Stimulated activated CD8-positive, alpha-beta memory T cell treated with anti-CD3 and anti-CD28 coated beads, Interleukin-4, amount 100 ng/mL, for 1 hour (primary cell): ENCODE measurements at places on chromosomes 7 and 10.

DNA sequence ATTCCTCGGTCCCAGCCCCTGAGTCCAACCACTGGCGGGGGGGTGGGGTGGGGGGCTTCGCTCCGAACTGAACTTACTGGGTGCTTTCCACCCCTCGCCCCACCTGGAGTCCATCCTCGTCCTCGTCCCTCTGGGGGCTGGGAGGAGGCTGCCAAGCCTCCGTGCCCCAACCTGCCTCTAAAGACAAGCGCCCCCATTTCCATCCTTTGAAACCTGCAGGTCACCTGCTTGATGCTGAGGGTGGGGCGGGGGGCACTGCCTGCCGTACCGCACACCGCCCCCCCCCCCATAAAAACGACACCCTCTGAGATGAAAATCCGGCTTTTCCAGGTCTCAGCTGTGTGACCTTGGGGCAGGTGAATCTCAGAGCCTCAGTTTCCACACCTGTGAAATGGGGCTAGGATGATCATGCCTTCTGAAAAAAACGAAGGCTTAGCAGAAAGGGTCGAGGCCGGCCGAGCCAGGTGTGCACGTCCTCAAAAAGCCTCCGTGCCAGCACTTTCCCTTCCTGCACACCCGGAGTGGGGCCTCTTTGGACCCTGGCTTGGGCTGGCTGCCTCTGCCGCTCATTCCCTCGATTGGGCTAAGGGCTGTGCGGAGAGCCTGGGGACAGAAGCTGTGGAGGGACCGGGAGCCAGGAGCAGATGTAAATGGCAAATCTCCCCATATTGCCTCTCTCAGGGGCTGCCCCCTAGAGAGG is 967 bp downstream of the ELFN1 start:
- no peak for DNase-seq

DNA sequence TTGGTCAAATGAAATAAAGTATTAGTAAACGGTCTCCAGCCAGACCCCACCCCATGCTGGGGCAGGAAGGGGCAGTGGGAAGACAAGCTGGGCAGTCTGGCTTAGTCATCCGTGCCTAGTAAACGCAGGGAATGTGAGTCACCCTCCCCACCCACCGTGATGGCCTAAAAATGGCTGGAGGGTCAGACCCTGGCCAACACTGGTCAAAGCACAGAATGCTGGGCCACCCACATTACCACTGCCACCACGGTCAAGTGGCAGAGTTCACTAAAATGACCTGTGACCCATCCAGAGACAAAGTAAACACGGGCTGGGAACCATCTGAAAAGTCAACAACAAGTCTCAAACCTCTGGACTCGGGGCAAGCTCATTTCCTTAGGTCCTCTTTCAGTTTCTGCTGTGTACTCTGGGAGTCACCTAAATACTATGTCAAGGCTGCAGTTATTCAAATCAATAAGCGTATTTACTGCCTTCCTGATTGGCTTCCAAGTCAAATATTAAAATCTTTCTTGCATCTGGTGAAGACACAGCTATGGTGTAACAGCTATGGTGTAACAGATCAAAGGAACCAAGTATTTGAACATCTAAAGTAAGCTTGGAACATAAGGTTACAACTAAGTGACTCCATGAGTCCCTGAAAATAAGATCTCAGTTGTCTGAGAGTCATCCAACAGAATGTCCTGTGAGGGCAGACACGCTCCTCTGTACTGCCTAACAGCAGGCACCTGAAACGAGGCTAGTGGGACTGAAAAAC is 3.0 kb downstream of the ZFAND2A start:
- no peak for DNase-seq

DNA sequence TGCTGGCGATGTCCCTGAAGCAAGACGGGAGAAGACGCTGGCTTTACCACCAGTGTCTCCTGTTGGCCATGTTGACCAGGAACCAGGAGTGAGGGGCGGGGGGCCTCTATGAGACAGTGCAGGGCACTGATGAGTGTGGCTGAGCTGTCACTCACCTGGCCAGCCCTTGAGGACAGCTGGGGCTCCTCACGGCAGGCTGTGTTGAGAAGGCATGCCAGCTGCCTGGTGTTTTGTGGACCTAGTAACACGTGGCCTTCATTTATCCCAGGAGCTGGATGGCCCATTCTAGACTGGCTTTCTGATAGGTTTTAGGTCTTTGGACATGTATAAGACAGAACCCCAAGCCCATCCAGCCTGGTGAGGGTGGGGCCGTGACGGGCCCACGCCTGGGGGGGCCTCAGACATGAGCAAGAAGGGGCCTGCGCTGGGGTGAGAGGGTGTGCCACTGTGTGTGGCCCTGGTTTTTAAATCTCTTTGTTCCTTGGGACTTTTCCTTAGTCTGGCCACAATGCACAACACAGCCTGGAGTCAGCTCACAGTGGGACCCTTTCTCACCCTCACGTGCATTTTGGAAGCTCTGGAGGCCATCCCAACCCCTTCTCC is 10.5 kb downstream of the RHBDD2 start:
- DNase-seq, result no peak

DNA sequence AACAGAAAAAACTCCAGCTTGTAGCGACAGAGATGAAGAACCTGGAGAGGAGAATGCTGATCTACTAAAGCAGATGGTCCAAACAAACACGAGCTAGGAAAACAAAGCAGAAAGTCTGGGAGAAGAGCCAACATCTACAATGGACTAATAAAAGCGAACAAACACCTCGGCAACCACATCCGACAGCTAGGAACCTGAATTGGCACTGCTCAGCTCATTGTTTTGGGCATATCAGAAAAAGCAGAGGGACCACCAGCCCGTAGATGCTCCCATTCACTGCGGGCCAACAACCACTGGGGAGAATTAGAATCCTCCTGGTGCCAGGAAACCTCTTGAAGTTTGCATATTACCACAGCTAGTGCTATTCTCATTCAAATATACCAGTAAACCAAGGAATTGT is 204.7 kb downstream of the NXPH1 start:
- no peak for DNase-seq

- no peak for DNase-seq
Observed at GRCh38 chr10:458421-458851, 231.0 kb downstream of the DIP2C start.

- no peak for DNase-seq
Observed at GRCh38 chr7:29488203-29488970, 75.2 kb upstream of the PRR15 start.

GRCh38 chr7:13745530-13745929 is 243.9 kb downstream of the ETV1 start:
- no peak for DNase-seq

- DNase-seq, result no peak
Observed at GRCh38 chr7:145850636-145851035, 266.0 kb upstream of the CNTNAP2 start.

- no peak for DNase-seq
Observed at GRCh38 chr10:124512600-124512999, 51.0 kb downstream of the LHPP start.

DNA sequence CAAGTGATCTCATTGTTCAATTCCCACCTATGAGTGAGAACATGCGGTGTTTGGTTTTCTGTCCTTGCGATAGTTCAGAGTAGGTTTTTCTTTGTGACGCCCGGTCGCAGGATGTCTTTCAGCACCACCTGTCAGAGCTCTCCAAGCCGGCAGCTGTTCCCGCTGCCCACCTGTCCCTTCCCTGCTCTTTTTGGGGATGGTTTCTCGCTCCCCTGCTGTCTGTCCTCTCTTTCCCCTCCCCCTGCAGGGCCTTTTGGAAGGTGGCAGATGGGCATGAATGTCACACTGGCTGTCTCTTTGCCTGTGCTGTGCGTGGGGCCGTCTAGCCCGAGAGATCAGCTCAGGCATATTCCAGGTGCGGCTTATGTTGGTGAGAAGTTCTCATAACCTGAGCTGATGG is 137.0 kb downstream of the GRK5 start:
- DNase-seq, result no peak

- DNase-seq, result no peak
Observed at GRCh38 chr10:89702121-89702480, 711 bp downstream of the KIF20B start.

GRCh38 chr7:98123365-98123696 is 16.7 kb downstream of the LMTK2 start:
- DNase-seq, result no peak

DNA sequence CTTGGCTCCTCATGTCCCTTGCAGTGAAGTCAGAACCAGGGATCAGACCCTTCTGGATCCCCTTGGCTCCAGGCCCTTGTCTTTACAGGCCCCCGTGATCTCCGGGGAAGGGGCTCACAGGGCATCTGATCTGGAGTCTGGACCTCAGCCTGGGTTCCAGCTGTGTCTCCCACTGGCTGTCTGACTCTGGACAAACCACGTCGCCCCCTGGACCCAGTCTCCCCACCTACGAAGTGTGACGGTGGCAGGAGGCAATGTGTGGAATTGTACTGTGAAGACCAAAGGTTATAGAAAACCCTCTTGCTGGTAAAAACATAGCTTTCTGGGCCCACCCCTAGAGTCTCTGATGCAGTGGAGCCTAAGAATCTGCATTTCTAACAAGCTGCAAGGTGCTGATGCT is 15.5 kb upstream of the C10orf71 start:
- no peak for DNase-seq

GRCh38 chr7:69735582-69735981 is 137.3 kb downstream of the AUTS2 start:
- no peak for DNase-seq

GRCh38 chr10:11144626-11145494 is 127.2 kb downstream of the CELF2 start:
- no peak for DNase-seq

- DNase-seq, result no peak
Observed at GRCh38 chr10:104076743-104077160, 8.9 kb downstream of the COL17A1 start.

DNA sequence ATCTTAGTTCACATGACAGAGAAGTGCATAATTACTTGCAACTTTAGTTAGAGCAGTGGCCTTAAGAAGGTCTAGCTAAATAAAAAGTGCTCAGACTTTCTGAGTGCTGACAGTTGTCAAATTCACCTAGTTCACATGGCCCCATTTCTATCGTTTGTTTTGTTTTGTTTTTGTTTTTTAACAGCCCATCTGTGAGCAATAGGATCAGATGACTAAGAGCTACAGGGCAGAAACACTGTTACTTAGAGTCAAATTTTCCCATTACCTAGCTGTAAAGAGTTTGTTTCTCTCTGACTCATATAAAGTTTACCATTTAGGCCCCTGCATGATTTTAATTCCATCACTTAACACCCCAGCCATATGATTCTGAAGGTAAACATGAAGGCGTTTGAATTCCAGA is 18.8 kb downstream of the CAV1 start:
- DNase-seq, result no peak

- no peak for DNase-seq
Observed at GRCh38 chr7:29596593-29597178, 33.1 kb downstream of the PRR15 start.

DNA sequence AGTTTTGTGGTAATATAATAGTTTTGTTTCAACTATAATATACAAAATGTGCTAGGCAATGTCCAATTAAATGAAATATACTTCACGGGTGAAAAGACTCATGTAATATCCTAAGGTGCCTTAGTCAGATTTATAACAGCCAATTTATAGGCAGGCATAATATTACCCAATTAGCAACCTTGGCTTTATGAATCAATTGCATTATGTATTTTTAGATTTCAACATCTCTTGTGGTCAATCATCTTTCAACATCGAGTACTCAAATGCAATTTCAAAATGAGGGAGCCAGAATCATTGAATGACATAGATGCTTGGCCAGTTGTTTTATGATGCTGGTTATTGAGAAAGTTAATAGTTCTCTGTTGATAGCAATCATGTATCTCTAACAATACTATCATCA is 110.3 kb upstream of the SP8 start:
- DNase-seq, result no peak

DNA sequence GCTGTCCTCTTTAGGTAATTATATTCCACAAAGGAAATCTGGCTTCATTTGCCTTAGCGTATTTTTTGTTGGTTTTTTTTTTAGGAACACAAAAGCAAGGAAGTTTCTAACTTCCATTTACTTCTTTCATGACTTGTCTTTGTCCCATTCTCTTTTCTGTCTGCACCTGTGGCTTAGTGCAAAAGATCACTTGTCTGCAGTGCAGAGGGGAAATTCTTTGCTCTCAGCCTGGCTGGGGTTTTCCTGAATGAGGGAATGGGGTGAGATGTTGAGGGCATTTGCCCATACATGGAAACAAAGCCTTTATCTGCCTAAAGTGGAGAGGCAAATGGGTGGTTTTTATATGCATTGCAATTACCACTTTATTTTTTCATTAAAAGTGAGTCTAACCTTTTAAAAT is 361.1 kb upstream of the IGFBP3 start:
- no peak for DNase-seq

- DNase-seq, result no peak
Observed at GRCh38 chr7:48741545-48741944, 182.8 kb upstream of the CDC14C start.

DNA sequence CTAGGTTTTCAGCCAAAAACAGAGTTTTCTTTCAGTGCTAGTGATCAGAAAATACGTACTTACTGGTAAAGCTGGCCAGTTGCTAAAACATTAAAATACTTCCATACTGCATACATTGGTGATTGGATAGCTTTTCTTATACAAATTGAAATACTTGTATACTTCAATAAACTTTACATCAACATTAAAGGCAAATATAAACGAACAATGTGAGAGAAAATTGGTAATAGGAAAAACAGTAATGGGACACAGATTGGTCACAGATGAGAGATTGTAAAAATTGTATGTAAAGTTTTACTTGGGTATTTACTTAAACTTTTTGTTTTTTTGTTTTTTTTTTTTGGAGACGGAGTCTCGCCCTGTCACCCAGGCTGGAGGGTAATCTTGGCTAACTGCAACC is 391.7 kb downstream of the TFEC start:
- DNase-seq, result no peak

DNA sequence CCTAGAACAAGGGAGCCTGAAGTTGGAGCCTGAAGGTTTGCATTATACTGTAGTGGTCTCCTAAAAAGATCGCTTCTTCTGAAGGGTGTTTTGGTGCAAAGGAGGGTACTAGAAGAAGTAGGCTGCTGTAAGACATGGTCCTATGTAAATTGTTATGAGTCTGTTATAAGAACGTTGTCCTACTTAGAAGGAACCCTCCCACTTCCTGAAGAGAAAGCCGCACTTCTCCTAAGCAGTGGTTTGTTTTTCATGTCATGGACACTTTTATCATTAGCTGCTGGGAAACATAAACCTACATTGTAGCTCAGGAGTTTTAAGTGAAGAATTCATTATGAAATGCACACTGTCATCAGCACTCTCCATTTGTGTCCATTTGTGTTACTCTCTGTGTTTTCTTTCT is 129.1 kb upstream of the ITGB1 start:
- no peak for DNase-seq

DNA sequence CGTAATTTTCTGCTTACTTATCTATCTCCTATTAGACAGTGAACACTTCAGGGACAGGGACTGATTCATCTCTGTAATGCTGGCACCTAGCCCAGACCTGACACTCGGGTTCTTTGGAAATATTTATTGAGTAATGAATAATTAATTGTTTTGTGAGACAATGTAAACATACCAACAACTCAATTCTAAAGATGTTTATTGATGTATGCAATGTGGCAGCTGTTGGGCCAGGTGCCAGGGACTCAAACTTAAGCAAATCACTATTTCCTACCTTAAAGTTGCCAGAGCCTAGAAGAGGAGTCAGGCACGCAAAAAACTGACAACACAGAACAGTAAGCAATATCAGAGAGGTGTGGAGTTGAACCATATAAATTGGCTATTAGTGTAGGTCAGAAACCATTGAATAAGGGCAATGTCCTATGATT is 63.6 kb upstream of the BMPER start:
- DNase-seq, result no peak
